Spleen (tissue), 13 donors: ENCODE measurements at places on chromosomes 6 and 20.

- no peak for DNase-seq
Observed at GRCh38 chr6:84057908-84058307, 24.3 kb downstream of the MRAP2 start.

DNA sequence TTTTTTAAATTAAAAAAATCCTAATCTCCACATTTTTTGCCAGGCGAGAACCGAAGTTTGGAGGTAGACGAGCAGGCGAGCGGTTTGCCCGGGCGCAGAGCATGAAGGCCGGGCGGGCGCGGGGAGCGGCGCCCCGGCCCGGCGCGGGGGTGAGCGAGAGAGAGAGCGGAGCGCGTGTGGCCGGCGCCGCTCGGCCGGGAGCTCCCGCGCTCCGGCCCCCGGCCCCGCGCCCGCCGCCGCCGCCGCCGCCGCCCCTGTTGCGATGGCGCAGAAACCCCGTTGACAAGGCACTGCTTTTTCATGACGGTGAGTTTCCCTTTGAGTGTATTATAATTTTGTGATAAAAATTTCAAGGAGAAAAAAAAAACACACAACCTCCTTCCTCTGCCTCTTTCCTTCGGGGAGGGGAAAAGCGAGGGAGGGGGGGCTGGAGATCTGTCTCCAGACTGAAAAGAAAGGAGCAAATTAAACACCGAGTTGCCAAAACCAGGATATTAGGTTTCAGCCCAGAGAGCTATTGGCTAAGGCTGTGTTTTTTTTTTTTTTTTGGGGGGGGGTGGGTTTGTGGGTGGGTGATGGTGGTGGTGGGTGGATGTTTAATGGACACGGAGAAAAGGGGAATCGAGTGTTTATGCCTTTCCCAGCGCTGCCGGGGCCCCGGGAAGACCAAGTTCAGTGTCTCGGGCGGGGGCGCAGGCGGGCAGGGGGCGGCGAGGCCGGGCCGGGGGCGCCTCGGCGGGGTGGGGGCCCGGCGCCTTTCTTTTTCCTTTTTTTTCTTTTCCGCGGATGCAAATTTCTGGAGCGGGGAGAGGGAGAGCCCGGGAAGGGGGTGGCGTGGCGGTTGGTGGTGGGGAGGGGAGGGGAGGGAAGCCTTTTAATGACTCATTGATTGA lies at the start of gene BICRAL:
Gene BICRAL (plus strand): TSS at position 257 of the 893 bp plus-strand sequence. CDS start 39,971 bp downstream, outside the sequence.
- DNase-seq = peak; percentile 89

DNA sequence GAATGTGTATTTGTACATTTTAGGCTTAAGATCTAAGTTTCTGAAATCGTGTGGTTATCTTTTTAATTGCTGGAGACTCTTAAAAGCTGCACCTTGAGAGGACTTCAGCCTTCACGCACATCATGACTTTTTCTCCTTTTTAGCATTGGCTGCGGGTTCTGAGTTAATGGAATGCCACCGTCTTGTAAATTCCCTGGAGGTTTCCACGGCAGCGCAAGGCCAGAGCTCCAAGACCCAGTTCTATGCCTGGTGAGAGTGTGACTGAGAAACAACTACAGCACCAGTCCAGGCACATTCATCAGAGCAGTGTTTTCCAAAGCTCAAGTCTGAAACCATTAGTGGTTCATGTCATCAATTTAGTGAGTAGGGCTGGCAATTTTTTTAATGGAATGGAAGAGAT lies 23.0 kb downstream of the PRR18 start:
- DNase-seq = no peak

GRCh38 chr6:11460837-11461661 lies 76.5 kb upstream of the TMEM170B start:
- no peak for DNase-seq

- no peak for DNase-seq
Observed at GRCh38 chr6:150959166-150959565, 93.7 kb downstream of the MTHFD1L start.

GRCh38 chr20:34316196-34316814 lies 13.2 kb upstream of the AHCY start:
- DNase-seq = no peak

DNA sequence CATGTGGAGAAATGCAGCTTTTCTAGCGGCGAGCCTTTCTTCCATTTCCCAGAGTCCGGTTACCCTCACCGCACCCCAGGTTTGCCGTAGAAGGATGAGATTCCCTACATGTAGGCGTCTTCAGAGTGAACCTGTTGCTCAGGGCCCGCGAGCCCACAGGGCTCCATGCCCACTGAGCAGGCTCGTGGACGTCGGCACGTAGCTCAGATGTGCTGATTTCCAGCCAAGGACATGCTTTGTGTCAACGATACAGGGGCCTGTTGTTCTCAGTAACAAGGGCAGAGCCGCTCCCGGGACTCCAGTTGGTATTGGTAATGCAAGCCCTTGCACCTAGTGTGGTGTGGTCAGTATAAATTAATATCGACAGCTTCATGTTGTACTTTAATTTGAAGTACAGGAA lies 159.6 kb downstream of the MTHFD1L start:
- no peak for DNase-seq

GRCh38 chr6:42339991-42340401 lies 111.7 kb downstream of the TRERF1 start:
- no peak for DNase-seq

DNA sequence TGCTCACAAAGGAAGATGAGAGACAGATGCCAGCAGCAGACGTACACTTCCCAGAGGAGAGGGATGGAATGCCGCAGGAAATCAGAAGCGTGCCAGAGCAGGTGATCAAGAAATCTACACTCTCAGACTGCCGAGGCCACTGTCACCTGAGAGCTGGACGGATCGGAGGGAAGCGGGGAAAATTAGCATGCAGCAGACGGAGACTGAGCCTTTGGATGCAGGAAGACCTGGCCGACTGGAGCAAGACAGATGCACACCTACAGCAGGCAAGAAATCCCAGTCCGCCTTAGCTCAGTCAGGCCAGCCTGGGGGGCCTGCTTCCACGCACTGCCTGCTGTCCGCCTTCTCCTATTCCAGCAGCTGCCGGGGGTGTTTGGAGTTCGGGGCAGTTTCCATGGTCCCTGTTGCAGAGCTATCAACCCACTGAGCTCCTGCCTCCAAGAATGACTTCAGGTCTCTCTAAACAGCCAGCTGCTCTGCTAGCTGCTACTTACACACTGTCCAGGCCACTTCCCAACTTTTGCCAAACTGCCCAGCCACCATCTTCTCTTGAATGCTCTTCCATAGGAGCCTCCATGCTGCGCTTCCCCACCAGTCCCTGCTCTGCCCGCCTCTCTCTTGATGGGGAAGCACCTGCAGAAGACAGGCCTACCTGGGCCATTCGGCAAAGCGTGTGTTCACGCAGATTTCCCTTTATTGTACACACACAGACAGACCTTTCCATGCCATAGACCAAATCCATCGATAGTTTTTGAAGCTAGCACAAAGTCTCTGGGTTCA lies 368.5 kb downstream of the ZFAND3 start:
- DNase-seq = peak; percentile 41
